ENCODE measurements at places on chromosomes 3 and 15.

DNA sequence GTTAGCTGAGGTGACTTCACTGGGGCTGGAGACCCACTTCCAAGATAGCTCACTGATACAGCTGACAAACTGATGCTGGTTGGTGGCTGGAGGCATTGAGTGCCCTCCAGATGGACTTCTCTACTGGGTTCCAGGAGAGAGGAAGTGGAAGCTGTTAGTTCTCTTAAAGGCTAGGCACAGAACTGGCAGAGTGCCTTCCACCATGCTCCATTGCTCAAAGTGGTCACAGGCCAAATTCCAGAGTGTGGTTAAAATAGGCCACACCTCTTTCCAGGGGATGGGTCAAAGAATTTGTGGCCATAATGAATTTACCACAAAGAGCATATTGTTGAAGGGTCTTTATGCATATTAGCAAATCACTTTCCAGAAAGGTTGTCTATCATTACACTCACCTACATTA is 74.2 kb downstream of the NMD3 start:
- DNase-seq: no peak

DNA sequence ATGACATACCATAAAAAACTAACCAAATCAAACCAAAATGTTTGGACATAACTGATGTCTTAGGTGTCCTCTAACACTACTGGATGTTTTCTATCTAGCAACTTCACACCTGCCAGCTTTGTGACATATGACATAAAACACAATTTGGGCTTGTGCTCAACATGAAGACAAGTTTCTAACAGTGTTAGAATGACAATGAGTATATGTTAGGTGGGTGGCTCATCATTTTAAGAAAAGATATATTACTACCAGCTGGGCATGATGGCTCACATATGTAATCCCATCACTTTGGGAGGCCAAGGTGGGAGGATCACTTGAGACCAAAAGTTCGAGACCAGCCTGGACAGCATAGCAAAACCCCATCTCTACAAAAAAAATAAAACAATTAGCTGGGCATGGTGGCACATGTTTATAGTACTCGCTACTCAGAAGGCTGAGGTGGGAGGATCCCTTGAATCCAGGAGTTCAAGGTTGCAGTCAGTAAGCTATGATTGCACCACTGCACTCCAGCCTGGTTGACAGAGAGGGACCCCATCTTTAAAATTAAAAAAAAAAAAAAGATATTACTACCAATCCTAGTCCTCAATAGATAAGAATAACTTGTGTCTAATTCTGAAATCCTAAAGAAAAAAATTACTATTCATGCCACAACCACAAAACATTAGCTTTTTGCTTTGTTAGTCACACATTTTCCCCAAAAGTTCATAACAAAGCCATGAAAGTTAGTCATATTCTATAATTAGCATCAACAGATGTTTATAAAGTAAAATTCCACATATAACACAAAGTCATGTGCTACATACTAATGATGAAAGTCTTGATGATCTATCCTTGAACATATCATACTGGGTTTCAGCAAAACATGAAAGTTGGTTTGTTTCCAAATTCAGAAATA is 59.9 kb downstream of the LRRFIP2 start:
- no peak for DNase-seq

GRCh38 chr15:71501344-71502076 is 308.8 kb upstream of the NR2E3 start:
- DNase-seq: no peak

- DNase-seq: no peak
These were observed 269.1 kb downstream of the SCAPER start for GRCh38 chr15:76636059-76636458.

GRCh38 chr3:22982981-22983587 is 220.0 kb upstream of the UBE2E2 start:
- DNase-seq: no peak

- no peak for DNase-seq
These were observed 4.2 kb downstream of the VPS39 start for GRCh38 chr15:42203891-42204290.

GRCh38 chr3:65978116-65978515 is 60.6 kb downstream of the MAGI1 start:
- no peak for DNase-seq

DNA sequence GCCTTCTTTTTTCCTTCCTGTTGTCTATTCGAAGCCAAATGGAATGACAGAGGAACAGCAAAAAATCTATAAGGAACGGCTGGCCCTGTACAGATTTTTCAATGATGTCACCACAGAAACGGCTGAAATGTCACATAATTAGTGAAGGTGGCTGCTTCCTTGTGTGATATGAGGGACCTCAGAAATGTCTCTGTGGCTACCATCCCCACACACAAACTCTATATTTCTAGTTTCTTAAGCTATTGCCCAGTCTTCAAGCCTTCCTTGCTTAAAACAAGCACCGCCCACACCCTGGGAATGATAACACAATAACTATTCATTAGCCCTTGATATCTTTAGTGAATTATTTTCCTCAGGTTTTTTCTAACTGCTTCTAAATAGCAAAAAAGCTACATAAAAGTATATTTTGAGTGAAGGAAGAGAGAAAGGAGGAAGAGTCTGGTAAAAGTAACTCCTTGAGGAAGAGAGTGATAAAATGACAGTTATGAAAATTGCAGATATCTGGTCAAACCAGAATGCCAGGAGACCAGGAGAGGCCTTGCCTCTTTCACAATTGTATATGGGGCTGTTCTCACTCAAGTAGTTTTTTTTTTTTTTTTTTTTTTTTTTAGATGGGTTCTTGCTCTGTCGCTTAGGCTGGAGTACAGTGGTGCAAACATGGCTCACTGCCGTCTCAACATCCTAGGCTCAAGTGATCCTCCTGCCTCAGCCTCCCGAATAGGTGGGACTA is 38.7 kb downstream of the FMN1 start:
- DNase-seq: no peak

GRCh38 chr3:52385157-52385556 is 59.7 kb downstream of the SEMA3G start:
- no peak for DNase-seq

DNA sequence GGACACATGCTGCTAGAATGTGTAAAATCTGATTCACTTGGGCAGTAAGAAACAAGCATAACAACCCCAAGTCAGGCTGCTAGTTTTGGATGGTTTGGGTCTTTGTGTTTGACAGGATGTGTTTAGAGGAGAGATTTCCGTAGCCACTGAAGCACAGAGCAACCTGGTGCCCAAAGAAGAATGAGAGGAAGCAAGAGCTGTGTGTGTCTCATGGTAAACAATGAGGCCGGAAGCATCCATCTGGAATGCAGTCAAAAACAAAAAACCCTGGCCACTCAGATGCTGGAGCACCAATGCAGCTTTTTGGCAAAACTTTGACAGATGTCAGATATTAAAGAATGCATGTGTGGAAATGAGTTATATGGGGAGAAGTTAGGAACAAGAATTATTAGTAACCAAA is 39.4 kb upstream of the SNRK start:
- DNase-seq: no peak

DNA sequence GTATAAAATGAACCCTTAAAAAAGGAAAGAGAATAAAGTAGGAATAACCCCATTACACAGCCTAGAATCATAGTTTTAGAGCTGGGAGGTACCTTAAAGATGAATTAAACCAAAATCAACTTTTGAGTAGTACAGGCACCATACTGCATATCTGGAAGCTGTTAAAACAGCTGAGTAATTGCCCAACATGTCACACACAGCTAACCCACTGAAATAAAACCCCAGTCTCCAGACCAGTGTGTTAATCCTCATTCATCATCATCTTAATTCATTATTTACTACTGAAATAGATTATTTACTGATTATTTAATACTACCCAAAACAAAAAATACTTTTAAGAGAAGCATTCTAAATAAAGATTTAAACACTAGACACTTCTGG is 52.8 kb downstream of the GPR160 start:
- DNase-seq: no peak
